HFFc6 (cell line): ENCODE measurements at places on chromosomes 5 and 9. TPM values are rescaled to one million over a fixed set of nuclear protein-coding genes. Genes with fewer than 3 reads are reported as not detected.

DNA sequence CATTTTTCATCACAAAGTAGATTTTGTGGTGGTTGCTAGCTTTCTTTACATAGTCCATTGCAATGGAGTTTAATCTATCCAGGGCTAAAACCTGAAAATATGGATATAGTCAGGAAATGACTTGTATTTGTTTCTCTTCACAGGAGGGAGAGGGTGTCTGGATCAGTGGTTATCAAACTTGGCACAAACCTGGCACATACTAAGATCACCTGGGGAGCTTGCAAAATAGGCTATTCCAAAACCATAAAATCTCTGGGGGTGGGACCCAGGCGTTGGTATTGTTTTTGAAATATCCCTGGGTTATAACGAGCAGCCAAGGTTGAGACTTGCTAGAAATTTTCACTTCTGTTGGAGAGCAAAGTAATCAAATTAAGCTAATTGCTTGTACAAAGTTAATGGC is 179.9 kb downstream of the PCSK1 start:
- DNase-seq = no peak

- peak; percentile 46 for DNase-seq
Measured at GRCh38 chr5:179620703-179621350, 2.6 kb downstream of the HNRNPH1 start.

DNA sequence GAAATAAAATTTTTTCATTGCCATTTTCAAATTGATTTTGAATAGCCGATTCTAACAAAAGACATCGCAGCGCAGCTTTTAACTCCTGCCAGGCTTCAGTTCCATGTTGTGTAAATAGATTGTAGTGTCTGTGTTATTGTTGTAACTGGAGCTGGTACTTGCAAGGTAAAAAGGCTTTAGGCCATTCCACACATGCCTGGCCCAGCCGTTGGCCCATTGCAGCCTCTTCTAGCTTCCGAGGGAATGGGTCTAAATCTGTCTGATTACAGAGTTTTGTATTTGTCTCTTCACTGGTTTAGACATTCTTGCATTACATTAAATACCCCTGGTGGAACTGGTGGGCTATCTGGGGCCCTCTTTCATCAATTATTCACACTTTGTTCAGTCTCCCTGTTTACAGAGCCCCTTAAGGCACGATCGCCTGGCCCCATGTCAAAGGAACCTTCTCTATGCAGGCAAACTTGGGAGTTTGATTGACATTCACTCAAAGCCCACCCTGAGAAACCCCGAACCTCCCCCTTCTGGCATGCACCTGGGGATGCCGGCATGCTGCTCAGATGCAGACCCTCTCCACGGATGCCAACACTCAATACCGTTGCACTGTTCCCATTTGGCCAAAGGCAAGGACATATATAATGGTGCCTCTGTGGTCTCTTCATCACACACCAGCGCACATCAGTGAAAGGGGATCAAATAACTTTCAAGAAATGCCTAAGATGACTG is 281.7 kb upstream of the IRX2 start:
- DNase-seq = no peak

- no peak for DNase-seq
Measured at GRCh38 chr5:8528106-8528505, 659.2 kb downstream of the MTRR start.

- DNase-seq = no peak
Measured at GRCh38 chr5:6837095-6837494, 123.9 kb downstream of the TENT4A start.

DNA sequence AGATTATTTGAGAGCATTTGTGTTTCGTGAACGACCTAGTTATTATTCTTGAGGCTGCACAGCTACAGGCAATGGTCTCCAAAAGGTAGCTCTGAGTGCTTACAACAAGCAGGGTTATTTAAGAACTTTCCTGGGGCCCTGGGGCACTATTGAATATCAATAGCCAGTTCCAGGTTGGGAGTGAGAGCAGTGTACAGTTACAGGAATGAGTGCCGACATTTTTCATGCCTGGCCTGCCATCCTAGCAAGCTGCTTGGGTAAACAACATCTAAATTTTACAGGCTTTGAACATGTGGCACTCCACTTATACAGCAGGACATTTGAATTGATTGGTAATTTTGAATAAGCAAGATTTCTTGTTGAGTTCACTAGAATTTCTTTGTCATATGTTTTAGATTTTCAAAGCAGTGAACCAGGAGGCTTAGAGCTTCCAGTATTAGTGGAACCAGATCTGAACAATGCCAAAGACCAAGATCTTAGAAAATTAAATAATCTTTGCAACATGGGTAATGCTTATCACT is 171.9 kb upstream of the GDNF start:
- no peak for DNase-seq

GRCh38 chr9:22813529-22813928 is 366.9 kb downstream of the DMRTA1 start:
- peak; percentile 48 for DNase-seq

DNA sequence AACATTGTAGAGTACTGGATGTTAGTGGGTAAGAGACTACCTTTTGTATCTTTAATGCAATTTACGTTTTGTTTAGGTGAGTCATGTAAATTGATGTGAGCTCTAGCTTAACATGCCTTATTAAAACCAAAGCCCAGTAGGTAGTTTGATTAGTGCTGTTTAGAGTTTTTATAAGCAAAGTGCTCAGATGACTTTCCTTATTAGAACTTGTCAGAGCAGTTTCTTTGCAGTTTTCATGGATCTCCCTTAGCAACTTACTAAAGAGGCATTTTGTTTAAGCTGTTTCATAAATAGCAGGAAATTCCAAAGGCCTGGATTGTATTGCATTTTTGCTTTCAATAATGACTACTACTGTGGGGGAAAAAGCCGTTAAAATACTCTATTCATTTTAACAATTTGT is 14.5 kb downstream of the ZSWIM6 start:
- DNase-seq = no peak

- no peak for DNase-seq
Measured at GRCh38 chr5:177452688-177453638, 6.3 kb downstream of the PRR7 start.

DNA sequence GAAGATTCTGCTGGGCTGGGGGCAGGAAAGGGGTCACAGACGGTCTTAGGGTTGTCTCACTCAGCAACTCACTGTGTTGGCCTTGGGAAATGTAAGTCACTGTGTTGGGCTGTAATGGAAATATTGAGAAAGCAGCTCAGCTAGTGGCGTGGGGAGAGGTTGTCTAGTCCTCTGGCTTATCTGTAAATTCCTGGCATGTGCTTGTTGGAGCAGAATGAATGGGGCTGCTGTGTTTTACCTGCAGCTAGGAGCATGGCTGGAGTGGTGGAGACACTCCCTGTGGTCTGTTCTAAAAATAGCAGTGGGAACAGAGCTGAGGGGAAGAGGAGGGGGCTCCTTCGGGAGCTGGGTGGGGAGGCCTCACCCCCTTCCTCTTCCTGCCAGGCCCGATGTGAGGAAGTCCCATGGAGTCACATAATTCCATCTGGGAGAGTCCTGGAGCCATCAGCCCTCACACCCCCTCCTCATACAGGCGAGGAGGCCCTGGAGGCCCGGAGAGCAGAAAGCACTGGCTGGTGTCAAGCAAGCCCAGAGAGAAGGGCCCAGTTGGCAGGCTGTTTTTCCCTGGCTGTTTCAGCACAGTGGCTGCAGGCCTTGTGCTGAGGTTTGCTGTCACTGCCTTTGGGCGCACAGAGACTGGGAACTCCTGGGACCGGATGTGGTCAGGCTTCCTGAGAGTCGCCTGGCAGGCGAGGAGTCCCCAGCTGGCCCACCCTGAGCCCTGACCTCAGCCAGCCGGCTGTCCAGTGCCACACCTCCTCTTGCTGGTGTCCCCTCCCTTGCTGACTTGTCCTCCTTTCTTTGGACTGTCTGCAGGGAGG is 84.9 kb downstream of the RGS3 start:
- no peak for DNase-seq

DNA sequence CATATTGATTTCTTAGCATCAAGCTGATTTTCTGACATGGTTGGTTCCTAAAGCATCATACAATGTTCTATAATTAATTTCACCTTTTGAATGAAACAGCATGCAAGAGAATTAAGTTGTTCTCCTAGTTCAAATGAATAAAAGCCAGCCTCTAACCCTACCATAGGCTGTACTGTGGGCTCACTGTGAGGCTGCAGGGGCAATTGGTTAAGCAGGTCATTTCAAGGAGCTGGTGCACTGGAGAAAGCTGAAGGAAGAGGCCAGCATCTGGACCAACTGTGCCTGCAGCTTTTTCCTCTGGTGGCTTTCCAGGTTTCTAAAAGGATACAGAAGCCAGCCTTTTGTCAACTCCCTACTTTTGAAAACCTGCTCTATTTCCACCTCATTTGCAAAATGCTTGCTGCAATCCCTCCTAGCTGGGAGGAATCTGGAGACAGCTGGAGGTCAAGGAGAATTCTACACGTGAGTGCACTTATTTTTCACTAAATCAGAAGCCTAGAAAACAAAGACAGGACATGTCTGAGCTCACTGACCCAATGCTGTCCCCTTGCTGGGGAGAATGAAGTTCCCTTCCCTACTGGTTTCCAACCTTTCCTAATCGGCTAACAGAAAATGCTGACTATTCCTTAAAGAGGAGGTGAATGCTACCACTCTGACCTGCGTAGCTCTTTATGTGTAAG is 158.9 kb downstream of the APBA1 start:
- no peak for DNase-seq

DNA sequence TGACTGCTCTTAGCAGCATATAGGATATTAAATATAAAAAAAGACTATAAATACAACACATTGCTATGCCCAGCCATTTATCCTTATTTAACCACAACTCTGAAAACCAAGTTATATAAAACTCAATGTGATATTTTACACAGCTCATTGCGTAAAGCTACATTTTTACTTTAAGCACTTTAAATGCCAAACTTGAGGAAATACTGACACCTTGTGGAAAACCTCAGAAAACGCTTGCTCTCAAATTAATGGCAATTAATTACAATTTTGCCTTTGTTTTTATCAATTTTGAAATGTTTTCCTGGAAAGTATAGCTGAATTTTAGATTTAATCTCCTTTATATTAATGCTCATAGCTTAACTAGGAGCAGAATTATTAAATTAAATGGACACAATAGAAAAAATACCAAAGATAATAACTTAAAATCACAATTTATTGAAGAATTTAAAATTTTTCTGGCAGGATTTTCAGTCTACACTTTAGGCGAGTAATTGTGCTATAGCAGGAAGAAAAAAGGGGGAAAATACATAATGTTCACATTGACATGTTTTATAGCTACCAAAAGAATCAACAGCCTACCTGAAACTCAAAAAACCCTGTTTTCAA is 25.2 kb upstream of the PLAC8L1 start:
- DNase-seq = peak; percentile 31

- no peak for DNase-seq
Measured at GRCh38 chr5:129249886-129250285, 155.3 kb downstream of the ISOC1 start.

DNA sequence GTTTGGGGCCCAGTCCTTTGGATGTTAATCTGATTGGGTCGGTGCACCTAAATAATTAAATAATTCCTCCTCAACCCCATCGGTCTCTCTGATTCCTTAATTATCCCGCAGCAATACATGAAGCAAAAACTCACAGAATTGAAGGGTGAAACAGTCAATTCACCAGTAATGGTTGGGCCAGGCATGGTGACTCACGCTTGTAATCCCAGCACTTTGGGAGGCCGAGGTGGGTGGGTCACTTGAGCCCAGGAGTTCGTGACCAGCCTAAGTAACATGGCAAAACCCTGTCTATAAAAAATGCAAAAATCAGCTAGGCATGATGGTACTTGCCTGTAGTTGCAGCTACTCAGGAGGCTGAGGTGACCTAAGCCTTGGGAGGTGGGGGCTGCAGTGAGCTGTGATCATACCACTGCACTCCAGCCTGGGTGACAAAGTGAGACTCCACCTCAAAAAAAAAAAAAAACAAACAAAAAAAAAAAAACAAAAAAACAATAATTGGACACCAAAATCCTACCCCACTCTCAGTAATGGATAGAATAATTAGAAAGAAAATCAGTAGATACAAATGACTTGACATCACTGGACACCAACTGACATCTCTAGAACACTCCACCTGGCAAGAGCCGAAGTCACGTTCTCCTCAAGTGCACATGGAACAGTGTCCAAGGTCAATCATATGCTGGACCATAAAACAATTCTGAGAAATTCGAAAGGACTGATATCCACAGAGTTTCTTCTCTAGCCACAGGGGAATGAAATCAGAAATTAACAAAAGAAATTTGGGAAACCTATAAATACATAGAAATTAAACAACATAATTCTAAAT is 5.3 kb downstream of the ABO start:
- no peak for DNase-seq

DNA sequence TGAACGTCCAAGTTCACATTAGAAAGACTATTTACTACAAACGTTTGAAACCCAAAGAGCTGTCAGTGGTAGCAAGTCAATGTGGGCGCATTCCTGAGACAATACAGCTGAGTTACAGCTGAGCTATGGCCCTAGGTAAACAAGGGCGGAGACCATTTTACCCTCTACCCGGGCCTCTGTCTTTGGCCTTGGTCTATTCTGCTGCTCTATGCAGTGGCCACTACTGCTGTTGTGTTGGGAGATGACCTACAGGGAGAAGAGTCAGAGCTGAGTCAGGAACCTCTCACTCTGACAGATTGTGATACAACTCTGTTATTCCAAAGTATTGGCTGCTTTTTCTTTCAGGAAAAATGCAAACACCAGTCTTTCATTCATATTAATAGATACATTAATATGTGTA is 700.6 kb downstream of the SEMA5A start:
- peak; percentile 56 for DNase-seq

DNA sequence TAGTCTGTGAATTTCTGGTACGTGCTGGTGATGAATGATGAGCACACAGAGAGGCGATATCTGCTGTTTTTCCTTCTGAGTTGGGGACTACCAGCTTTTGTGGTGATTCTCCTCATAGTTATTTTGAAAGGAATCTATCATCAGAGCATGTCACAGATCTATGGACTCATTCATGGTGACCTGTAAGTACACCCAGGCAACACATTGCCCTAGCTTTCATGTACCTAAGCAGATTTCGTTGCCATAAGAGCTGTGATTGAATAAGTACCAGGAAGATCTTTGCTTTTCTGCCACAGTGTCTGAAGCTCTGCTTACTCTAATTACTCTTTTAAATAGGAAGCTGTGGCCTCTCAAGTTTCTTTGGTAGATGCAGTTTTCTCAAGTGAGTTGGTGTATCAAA is 397.8 kb downstream of the ARRDC3 start:
- no peak for DNase-seq

DNA sequence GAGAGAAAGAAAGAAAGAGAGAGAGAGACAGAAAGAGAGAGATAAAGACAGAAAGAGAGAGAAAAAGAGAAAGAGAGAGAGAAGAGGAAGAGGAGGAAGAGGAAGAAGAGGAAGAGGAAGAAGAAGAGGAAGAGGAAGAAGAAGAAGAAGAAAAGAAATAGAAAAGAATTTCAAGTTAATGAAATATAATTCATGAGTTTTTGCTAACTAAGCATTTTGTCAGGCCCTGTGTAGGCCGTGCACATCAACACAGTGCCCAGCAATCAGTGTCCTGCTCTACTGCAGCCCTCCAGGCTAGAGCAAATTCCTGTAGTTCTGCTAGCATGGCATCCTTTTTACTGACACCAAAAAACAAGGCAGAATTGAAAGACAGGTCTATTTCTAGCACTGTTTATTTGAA is 62.1 kb downstream of the PLPP1 start:
- no peak for DNase-seq

- DNase-seq = no peak
Measured at GRCh38 chr5:103648086-103648485, 85.5 kb upstream of the NUDT12 start.

BTNL3 gene
- not detected in 3 replicates for total RNA-seq

FNIP1 gene
- 19.9 to 23.6 TPM (median 20.9 TPM) in 3 replicates for total RNA-seq

CENPK gene
- total RNA-seq = 12.1 to 22.5 TPM (median 19.8 TPM) in 3 replicates

SLC34A3 gene
- not detected in 3 replicates for total RNA-seq

ZDHHC21 gene
- total RNA-seq = 6.7 to 7.9 TPM (median 7.5 TPM) in 3 replicates

TGFBR1 gene
- total RNA-seq = 28.6 to 29.1 TPM (median 28.6 TPM) in 3 replicates

MYORG gene
- total RNA-seq = 1.4 to 2.3 TPM (median 2.0 TPM) in 3 replicates

CDH10 gene
- total RNA-seq = 0.20 to 0.57 TPM (median 0.40 TPM) in 3 replicates

PCDHA9 gene
- total RNA-seq = not detected in 3 replicates

DMRTA1 gene
- total RNA-seq = not detected in 2 replicates

SNX18 gene
- total RNA-seq = 31.0 to 45.4 TPM (median 40.8 TPM) in 3 replicates
